ENCODE measurements at places on chromosomes 3 and 15.
A peak's percentile ranks its signal among the peaks of the same experiment; 100 is the strongest.

- DNase-seq: no peak
Measured at GRCh38 chr15:99090938-99091337, 13.9 kb upstream of the SYNM start.

GRCh38 chr3:53155760-53156159 lies 5.2 kb upstream of the PRKCD start:
- DNase-seq: no peak

DNA sequence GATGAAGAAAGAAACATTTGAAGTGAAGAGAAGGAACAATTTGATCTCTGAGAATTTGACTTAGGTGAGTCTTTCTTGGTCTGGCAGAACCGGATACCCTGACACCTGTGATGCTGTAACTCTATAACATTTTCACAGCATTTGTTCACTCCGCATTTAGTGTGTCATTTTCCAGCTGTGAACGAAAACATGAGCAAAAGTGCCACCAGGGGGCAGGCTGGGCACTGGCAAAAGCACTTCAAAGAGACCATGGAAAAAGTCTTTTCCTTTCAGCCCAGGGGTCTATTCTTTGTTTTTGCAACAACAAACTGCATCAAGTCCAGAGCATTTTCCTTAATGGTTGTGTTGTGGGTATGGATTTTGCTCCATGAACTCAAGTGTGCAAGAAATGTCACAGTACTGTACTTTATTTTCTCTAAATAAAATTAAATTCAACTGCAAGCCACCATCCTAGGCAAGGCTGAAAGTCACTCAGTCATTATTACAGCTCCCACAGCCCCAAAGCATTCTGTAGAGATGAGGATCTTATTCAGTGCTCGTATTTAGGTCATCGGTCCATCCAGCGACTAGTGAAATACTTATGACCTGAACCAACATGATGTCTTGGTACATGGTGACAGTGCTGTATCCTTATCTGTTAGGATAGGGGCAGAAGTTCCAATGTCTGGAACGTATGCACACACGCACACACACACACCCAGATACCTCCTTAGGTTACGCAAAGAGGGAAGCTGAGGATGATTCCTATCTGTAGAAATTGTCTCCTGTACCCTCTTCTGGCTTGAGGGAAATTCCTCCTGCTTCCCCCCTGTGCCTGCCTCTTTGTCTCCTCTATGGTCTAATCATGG lies 125.5 kb downstream of the GADL1 start:
- DNase-seq: peak; percentile 82

GRCh38 chr3:39407259-39407629 lies 724 bp downstream of the RPSA start:
- DNase-seq: no peak

DNA sequence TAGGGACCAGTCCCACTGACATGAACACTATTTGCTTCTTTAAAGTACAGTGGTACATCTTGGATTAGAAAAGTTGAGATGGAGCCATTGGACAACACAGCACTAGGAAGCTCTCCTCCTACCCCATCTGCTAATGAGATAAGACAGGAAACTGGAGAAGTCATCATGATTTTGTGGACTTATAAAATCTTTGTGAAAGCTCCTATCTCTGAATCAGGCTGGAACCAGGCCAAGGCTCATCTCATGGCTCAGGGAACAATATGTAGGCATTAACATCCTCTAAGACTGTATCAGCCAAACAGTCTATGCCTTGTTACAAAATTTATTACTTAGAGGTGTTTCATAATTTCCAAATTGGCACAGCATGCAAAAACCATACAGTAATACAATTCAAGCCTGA lies 84.1 kb downstream of the BOC start:
- no peak for DNase-seq

- DNase-seq: no peak
Measured at GRCh38 chr3:146465693-146466465, 3.5 kb downstream of the PLSCR2 start.

DNA sequence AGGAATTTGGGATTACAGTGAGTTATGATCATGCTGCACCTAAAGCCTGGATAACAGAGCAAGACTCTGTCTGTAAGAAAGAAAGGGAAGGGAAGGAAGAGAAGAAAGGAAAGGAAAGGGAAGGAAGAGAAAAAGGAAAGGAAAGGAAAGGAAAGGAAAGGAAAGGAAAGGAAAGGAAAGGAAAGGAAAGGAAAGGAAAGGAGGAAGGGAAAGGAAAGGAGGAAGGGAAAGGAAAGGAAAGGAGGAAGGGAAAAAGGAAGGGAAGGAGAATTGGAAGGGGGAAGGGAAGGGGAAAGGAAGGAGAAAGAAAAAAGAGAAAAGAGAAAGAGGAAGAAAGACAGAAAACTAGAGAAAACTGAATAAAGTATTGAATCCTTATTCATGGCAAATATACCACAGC lies 359.8 kb downstream of the ULK4 start:
- no peak for DNase-seq

GRCh38 chr3:173199568-173199967 lies 58.5 kb upstream of the SPATA16 start:
- no peak for DNase-seq

GRCh38 chr15:98805434-98806274 lies 157.3 kb downstream of the IGF1R start:
- peak; percentile 55 for DNase-seq

GRCh38 chr3:187783098-187783497 lies 37.8 kb upstream of the BCL6 start:
- DNase-seq: no peak

GRCh38 chr3:195063581-195064193 lies 207.3 kb downstream of the XXYLT1 start:
- DNase-seq: no peak

DNA sequence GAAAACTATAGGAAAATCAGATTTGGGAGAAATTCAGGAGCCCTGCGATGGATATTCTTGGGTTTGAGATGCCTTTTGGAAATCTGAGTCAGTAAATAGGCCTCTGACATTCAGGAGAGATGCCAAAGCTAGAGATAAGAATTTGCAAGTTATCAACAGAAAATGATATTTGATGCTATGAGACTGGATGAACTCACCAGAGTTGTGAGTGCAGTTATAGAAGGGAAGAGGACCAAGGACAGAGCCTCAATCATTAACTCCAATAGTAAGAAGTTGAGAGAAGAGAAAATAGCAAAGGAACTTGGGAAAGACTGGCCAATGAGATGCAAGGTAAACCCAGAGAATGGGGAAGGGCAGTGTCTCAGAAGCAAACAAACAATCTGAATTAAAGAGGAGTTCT lies 7.9 kb upstream of the ANO10 start:
- no peak for DNase-seq

Data from hematopoietic multipotent progenitor cell treated with erythropoietin and hydrocortisone succinate and interleukin-3 and kit ligand, for 6 days (in vitro differentiated cells).